ENCODE measurements at places on chromosomes 13 and 19.

DNA sequence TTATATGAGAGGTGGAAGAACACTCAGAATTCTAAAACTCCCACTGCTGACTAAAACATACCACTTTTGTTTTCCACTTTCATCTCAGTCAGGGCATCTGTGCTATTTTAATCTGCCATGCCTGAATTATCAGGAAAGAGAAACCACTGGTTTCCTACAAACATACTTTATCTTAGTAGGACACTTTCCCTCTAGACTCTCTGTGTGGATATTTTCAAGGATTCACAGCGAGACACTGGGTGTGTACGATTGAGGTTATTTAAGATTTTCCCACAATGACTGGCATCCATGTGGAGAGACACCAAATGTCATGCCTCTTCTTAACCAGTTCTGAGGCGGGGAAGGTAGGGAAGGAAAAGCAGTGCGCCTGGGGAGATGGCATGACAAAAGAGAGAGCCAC lies 212.2 kb downstream of the ENOX1 start:
- DNase-seq, result no peak

- DNase-seq, result no peak
These were observed 9.0 kb upstream of the JUND start for GRCh38 chr19:18290302-18291018.

DNA sequence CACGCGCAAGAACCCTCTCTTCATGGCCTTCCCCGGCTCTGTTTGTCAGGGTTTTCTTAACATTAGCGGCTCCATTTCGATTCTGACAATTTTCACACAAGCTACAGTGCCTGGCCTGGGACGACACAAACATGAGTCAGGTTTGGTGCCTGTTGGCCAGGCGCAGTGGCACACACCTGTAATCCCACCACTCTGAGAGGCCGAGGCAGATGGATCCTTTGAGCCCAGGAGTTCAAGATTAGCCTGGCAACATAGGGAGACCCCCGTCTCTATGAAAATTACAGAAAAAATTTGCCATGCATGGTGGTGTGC lies 1.9 kb upstream of the RAB20 start:
- no peak for DNase-seq

DNA sequence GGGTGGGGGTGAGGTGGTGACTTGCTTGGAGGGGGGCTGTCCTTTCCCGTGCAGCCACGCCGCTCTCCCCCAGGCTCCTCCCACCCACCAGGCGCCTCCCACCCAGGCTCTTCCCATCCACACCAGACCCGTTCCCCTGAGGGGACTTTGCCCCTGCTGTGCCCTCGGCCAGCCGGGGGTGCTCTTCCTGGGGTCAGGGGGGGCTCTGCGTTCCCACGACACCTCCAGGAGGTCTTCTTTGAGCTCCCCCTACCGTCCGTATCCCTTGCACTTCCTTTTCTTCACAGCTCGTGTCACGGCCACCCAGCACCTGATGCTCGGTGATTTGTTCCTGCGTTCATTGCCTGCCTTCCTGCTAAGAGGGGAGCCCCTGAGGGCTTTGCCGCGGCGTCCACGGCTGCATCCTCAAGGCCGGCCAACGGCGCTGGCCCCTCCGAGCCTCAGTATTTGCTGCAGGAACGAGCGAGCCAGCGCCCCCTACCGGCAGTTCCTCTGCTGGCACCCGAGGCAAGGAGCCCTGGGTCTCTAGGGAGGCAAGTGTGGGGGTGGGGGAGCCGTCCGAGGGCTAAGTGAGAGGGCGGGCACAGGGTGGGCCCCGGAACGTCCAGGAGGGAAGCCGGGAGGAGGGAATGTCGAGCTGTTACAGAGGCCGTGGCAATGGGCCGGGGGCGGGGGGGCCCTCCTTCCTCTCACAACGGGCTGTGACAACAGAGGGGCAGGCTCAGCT lies 11.8 kb downstream of the LRRC4B start:
- DNase-seq, result peak; percentile 45

DNA sequence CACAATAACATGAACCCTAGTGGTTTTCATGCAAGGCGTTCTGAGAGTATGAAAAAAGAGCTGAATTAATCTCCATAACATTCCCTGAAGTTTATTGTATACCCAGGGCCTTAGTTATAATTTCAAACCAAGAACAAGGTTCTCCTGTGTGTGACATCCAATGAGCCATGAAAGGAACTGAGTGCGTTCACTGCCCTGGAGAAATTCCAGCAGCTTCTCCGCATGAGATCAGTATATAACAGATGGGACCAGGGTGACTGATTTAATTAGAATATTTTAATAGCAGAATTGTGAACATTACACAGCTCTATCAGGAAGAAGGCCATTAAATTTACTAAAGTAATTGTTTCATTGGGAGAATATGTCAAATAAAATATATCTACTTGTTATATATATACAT lies 1190.5 kb upstream of the SLC10A2 start:
- DNase-seq, result no peak

DNA sequence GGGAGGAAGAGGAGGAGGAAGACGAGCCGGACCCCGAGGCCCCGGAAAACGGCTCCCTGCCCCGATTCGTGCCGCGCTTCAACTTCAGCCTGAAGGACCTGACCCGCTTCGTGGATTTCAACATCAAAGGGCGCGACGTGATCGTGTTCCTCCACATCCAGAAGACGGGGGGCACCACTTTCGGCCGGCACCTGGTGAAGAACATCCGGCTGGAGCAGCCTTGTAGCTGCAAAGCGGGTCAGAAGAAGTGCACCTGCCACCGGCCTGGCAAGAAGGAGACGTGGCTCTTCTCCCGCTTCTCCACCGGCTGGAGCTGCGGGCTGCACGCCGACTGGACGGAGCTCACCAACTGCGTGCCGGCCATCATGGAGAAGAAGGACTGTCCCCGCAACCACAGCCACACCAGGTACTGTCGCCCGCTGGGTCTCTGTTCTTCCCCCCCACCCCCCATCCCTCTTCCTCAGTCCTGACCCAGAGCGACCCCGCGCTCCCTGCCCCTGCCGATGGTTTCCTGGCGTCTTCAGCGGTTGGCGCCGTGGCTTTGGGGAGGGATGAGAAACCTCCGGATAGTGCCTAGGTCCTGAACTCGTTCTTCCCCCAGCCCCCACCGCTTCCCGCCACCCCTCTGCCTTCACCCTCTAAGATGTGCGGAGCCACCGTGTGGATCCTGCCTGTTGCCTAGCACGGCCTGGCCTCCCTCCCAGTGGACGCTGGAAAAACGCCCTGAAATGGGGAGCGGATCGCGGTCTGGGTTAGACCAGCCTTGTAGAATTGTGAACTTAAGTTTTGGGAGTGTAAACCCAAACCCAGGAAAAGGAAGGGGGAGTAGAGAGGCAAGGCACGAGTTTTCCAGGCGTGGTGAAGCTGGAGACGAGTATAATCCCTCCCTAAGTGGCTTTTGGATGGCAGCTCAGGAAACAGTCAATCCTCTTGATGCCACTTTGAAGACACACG lies 1.5 kb downstream of the HS6ST3 start:
- DNase-seq, result peak; percentile 7

DNA sequence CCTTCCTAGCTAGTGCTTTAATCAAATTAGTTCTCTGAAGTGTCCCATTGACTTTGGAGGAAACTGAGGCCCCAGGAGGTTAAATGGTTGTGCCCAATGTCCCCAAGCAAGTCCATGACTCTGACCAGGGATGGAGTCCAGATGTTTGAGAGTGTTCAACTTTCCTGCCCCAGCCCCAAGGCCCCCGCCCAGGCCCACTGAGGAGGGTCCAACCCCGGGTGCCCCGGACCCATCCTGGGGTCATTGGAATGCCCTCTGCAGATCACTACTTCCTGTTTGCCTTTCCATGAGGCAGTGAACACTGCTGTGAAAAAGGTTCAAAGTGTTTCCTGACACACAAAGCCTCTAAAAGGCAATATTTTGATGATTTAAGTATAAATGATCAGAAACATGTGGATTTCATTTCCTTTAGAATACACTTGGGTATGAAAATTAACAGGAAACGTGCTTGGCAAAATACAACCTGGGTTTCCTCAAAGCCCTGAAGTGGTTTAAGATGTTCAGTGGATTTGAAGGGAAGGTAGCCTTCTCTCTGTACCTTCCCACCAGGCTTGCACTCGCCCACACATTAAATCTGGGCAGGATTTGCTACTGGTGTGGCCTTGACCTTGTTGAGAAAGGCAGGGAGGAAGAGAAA lies 335.7 kb downstream of the TSHZ3 start:
- DNase-seq, result no peak

- peak; percentile 19 for DNase-seq
These were observed 5.1 kb upstream of the ZNF77 start for GRCh38 chr19:2949939-2950285.

GRCh38 chr19:2194513-2195078 lies 30.9 kb downstream of the DOT1L start:
- no peak for DNase-seq

DNA sequence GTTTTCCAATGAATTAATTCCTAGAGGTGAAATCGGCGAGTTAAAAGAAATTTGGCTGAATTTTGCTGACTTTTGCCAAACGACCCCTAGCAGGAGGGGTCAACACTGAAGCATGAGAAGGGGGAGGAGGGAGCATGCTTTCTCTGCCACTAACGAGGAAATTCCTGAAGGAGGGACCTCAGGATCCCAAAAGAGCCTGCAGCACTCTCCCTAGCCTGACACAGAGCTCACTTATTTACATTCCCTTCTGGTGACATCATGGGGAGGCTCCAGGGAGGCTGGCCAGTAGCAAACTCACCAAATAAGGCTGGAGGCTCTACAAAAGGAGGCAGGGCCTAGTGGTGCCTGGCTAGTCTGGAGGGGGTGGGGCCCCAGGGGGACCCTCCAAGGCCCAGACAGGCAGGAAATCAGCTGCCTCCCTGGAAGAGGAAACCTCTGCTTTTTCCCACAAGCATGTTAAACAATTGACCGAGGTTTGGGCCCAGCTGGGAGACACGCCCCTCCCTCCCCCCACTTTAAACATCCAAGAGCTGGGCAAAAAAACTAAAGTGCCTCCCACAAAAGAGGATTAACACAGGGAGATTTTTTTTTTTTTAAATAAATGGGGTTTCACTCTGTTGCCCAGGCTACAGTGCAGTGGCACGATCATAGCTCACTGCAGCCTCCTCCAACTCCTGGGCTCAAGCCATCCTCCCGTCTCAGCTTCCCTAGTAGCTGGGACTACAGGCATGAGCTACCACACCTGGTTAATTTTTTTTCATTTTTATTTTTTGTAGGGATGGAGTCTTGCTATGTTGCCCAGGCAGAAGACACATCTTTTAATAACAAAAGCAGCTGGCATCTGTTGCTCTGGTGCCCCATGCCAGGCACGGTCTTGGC lies 2.1 kb downstream of the DAPK3 start:
- peak; percentile 99 for DNase-seq

DNA sequence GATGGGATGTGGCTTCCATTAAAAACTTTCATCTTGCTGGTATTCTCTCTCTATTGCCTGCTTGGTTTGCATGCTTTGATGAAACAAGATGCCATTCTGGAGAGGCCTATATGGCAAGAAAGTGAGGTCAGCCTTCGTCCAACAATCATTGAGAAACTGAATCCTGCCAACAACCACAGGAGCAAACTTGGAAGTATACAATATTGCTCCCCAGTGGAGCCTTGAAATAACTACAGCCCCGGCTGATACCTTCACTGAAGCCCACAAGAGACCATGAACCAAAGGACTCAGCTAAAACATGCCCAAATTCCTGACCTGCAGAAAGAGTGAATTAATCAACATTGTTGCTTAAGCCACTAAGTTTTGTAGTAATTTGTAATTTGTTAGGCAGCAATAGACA lies 82.5 kb upstream of the FGF14 start:
- peak; percentile 12 for DNase-seq

DNA sequence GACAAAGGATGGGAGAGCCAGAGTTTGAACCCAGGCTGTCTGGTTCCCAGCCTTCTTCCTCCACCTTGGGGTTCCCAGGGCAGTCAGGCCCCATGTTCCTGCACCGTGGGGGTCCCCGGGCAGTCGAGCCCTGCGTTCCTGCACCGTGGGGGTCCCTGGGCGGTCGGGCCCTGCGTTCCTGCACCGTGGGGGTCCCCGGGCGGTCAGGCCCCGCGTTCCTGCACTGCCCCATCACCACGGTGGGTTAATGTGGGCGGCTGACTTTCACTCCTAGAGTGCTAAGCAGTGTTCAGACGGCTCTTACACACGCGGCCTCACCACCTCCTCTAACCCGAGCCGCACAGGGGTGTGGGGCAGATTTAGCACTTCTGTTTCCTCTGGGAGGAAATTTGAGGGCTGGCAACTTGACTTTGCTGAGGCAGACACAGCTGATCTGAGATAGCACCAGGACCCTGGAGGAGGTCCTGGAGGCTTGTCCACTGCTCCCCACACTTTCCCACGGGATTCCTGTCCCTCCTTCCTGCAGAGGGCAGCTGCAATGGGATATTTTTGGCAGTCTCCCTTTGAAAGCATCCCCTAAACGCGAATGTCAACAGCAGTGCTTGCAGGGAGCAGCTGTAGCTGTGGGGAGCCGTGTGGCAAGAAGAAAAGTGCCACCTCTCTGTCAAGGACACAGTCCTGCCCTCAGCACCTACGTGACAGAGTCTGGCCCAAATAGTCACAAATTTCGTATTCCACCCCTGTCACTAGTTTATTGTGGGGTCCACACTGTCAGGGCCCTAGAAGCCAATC lies 239.4 kb downstream of the TEX29 start:
- DNase-seq, result no peak

DNA sequence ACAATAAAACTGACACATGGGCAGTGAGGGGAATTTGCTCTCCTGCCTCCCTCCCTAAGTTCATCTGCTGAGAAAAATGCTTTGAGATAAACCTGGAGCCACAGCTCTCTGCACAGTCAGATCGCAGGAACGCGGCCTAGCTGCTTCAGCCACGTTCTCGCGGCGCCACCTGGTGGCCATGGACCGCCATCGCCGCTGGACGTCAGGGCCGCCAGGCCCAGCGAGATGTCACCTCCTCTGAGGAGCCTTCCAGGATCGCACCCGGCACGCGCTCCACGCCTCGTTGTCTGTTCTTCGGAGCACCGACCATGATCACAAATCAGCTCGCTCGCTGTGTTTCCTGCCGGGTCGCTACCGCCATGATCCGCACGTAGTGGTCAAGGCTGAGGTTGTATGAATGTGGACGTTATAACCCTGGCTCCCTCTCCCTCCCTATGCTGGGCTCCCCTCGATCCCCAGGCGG lies 20.6 kb upstream of the USP29 start:
- DNase-seq, result no peak

GRCh38 chr13:112575675-112576074 lies 12.3 kb downstream of the TUBGCP3 start:
- DNase-seq, result no peak

GRCh38 chr19:29685326-29685725 lies 20.1 kb downstream of the PLEKHF1 start:
- no peak for DNase-seq

- no peak for DNase-seq
These were observed 56.6 kb downstream of the ZNF557 start for GRCh38 chr19:7126132-7126531.

All from astrocyte of the spinal cord (primary cell).